Activated CD4-positive, alpha-beta T cell treated with anti-CD3 and anti-CD28 coated beads for 1 hour (primary cell): ENCODE measurements at places on chromosomes 1 and 21.

DNA sequence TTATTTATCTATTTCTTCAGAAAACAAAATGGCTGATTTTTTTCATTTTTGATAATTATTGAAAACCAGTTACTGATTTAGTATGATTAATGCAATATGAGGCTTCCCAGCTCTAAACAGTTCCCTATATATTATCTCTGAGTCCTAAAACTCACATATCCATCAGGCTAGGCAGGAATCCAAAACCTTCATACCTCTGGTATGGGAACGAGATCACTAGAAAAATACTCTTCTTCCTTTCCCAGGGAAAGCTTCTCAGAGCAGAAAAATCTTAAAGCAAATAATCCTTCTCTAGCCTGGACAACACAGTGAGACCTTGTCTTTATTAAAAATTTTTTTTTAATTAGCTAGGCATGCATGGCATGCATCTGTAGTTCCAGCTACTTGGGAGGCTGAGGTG is 42.5 kb downstream of the KDM5B start:
- no peak for DNase-seq

DNA sequence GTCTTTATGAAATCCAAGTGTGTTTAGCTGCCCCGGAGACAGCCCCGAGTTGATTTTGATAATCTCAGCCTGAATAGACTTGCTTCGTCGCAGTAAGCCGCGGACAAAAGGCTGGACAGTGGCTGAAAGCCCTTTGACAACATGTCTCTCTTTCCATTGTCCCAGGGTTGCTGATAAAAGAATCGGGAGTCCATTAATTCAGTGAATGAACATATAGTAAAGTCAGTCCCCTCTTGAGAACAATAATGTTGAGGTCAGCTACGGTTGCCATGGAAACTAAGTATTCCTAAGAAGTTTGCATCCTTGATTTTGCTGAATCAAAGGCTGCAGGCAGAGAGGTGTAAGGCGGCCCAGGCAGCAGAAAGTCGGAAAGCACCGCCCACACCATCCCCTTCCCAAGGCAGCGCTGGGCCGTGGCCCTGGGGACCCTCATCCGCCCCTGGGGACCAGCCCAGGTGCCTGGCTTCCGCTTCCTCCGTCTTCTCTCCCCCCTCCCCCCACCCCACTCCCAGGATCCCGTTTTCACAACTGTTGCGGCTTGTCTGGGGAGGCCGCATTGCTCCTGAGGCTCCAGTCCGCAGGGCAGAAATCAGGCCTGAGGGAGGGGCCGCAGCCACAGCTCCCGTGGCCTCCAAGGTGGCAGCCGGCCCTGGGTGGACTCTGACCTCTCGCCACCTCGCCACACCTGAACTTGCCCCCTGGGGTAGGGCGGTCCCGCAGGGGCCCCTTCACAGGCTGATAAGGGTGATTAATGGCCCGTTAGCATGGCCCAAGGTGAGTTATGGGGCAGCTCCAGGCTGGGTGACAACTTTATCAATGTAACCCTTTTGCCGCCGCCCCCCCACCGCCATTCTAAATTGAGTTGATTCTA is 180.9 kb downstream of the PRDM16 start:
- DNase-seq = no peak

DNA sequence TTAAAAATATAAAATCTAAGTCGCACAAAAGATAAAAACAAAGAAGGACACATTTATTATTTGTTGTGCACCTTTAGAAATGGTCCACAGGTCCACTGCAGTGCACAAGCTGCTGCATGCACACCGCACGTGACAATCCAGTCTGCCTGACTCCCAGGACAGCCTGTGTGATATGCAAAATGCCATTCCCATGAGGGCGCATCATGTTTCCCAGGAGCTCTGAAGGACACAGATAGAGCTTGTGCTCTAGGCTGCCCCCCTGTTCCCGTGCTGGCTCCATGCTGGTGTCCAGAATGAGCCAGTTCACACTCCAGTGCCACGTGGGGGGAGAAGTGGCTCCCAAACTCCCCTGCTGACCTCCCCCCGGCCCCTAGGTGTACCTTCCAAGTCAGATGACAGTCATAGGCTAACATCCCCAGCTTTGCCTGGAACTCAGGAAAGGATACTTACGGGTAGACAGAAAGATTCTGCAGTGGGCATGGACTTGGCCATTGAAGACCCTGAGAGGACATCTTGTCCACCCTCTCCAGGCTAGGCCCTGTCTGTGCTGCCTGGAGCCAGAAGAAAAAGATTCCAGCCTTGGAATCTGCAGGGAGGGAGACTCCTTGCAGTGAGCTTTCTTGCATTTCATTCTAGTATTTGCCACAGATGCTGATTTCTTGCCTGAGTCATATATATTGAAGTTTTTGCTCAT is 26.3 kb downstream of the RAB7B start:
- DNase-seq = no peak

DNA sequence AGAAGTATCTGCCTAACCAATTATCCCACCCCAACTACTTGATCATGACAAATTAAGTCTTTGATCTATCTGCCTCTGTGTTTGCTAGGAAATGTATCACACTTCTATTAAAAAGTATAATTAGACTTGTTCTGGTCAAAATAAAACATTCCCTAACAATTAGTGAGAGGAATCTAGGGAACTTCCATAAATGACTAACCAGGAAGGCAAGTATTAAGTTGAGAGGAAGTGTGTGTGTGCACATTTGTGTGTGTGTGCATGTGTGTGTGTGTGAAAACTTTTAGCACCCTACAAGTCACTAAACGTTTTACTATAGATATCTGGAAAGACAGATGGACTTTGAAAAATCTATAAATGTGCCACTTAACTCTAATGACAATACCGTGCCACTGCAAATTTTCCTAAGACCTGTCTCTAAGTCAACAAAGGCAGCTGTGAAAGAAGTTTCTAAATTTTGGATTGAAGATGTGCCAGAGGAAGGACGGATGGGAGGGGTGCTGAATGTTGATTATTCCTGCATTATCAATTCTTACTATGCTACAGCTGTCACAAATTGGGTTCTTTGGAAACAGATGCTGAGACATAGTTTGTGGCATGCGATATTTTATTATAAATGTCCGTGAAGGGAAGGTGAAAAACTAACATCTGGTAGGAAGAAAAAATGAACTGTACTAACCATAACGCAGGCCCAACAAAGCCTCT is 567.1 kb downstream of the PTPRC start:
- DNase-seq = no peak

DNA sequence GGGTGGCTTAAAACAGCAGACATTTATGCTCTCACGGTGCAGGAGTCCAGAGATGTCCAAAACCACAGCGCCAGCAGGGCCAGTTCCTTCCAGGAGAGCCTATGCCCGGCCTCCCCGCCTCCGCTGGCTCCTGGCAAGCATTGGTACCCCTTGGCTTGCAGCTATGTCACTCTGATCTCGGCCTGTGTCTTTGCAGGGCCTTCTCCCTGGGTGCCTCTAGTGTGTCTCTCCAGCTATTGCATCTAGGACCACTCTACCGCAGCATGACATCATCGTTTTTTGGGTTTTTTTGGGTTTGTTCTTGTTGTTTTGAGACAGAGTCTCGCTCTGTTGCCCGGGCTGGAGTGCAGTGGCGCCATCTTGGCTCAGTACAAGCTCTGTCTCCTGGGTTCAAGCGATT is 197.6 kb upstream of the VAMP3 start:
- DNase-seq = no peak
